Stimulated activated CD4-positive, alpha-beta T cell treated with anti-CD3 and anti-CD28 coated beads, Interleukin-15, amount 100 ng/mL, for 1 hour (primary cell): ENCODE measurements at places on chromosomes 1 and 21.

DNA sequence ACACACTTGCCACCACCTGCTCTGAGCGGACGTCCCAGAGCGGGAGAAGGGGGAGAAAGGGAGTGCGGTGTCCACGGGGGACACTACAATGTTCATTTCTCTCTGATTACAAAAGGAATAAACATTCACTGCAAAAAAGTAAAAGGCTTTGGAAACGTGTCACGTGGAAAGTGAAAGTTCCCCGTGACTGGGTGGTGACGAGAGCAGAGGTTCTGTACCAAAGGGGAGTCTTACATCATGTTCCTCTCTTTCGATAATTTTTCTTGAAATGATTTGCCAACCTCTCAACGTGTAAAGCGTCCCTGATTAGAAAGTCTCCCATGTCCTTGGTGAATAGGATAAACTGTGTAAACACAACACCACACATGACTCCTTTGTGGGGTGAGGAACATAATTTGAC, 22.0 kb upstream of the PRDM15 start:
- DNase-seq = no peak

GRCh38 chr1:21681426-21681825, 12.3 kb upstream of the RAP1GAP start:
- DNase-seq = no peak

GRCh38 chr1:180268556-180269075, 38.6 kb downstream of the LHX4 start:
- no peak for DNase-seq

DNA sequence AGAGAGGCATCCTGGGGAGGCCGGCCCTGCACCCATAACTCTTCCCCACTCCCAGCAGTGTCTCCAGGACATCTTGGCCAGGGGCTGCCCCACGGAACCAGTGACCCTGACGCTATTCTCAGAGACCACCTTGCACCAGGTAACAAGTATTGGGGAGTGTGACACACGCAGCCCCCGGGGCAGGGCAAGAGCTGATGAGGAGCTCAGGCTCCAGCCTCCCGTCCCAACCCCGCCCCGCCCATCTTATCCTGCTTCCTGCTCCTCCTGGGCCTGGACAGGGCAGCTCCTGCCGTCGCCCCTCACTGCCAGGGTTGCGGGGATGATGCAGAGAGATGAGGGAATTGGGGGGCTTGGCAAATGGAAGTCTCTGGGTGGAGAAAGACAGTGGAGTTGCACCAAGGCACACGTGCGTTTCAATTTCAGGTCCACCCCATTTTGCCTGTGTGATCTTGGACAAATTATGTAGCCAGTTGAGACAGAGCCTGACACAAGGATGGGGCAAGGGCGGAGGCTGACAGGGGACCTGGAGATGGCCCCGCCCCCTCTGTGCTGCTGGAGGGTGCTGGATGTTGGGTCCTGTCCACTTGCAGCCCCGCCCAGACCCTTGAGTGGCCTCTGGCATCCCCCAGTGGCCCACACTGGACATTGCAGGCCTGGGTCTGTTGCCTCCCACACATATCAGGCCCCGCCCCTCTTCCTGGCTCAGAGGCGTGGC, 10.7 kb downstream of the CLCNKA start:
- no peak for DNase-seq

GRCh38 chr21:40923407-40923806, 76.4 kb upstream of the DSCAM start:
- DNase-seq = no peak

DNA sequence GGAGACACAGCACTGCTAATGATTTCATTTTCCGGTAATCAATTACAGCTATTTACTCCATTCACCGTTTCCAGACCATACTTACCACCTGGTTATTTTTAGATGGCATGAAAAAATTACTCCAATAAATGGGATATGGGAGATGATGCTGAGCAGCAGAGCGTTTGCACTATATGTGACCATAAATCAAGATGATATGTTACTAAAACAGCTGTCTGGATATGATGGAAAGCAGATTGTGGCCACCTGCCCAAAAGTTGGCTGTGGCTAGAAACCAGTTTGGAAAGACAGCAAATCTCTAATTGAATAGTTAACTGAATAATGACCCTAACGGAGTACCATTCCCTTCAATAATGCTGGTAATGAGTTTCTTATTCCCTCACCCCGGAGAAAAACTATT, 22.5 kb upstream of the KCTD3 start:
- DNase-seq = no peak

- no peak for DNase-seq
Measured at GRCh38 chr1:55635856-55636255, 420.7 kb upstream of the USP24 start.
